ENCODE measurements at places on chromosomes 2 and 18. TPM values are rescaled to one million over a fixed set of nuclear protein-coding genes. Genes with fewer than 3 reads are reported as not detected.

DNA sequence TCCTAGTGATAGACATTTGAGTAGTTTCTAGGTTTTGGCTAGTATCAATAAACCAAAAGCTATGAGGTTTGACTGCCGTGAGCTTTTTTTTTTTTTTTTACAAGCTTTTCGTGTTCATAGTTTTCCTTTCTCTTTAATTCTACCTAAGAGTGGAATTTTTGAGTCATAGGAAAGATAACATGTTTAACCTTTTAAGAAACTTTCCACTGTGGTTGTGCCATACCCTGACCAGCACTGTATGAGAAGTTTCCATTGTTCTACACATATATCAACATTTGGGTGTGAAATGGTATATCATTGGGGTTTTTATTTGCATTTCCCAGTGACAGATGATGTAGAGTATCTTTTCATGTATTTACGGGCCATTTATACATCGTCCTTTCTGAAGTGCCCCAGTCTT lies 31.7 kb downstream of the UBE2F start:
- no peak for DNase-seq

The ELOA2 gene
- total RNA-seq: not detected

DNA sequence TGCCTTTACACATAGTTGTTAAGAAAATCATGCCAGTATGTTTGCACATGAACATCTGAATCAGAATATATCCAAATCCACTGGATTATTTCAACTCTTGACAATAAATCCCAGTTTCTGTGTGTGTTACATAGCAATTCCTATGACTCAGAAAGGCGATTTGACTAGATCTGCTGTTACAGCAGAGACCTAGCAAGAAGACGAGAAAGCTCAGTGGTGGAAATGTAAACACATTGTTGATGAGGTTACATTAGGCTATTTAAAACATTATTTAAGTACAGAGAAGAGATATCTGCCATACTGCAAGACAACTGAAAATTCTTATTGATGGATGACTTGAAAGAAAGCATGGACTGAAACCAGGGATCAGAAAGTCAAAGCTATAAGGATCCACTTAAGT lies 73.0 kb upstream of the SMIM21 start:
- DNase-seq: no peak

GRCh38 chr2:84493514-84493913 lies 22.8 kb upstream of the DNAH6 start:
- no peak for DNase-seq

The PID1 gene
- total RNA-seq: not detected

- no peak for DNase-seq
Measured at GRCh38 chr2:140542627-140543026, 1588.2 kb downstream of the LRP1B start.

The CXCR2 gene
- total RNA-seq: not detected

Data from CD4-positive, CD25-positive, alpha-beta regulatory T cell (primary cell).